NCI-H774 (cell line): ENCODE measurements at places on chromosomes 2 and 18.

DNA sequence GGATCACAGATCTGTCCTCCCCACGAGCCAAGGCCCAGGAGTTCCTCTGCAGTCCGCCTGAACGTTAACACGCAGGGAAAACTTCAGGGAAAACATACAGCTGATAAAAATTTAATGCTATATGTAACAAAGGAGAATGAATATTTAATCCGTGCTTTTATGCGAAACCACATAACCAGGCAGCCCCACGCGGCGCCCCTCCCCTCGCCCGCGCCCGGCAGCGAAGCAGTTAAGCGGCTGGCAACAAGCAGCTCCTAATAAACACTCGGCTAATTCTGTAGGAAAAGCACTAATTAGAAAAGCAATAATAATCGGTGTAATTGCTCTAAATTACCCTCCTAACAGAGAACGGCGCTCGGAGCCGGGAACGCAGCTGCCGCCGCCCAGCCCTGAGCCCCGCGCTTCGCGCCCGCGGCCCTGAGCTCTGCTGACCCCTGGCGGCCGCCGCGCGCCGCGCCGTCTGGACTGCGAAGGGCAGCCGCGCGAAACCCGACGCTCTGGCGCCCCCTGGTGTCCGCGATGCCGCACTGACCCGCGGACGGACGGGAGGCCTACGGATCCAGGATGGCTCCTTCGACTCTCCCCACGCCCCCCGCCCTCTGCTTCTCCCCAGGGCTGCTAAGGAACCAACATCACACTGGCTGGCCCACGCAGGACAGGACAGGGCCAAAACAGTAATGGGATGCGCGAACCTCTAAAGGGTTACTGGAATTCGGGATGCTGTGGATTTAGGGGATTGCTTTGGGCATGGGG is 181.4 kb downstream of the SMAD2 start:
- peak; percentile 42 for DNase-seq

GRCh38 chr2:20159411-20160070 is 65.4 kb downstream of the SDC1 start:
- no peak for DNase-seq

- DNase-seq: no peak
These were observed 244.5 kb downstream of the TCF4 start for GRCh38 chr18:55343396-55344073.

- no peak for DNase-seq
These were observed 7.7 kb upstream of the YWHAQ start for GRCh38 chr2:9638532-9638931.

DNA sequence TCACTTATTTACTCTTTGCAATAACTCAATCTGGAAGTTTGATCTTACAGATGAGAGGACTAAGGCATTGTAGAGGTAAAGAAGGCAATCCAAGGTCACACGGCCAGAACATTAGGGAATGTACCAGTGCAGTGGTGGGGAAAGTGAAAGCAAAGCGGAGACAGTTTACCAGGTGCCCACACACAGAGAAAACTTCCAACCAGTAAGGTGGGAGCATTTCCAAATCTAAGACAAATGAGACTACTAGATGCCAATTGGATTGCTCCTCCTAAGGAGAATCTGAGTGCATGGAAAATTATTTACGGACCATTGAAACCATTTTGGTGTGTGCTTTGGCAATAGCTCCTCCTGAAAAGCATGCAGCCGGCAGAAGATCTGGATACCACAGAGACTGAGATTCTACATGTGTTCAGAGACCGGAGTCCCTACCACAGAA is 34.9 kb downstream of the SLC20A1 start:
- DNase-seq: no peak

GRCh38 chr18:43484710-43485109 is 207.4 kb upstream of the SYT4 start:
- no peak for DNase-seq

DNA sequence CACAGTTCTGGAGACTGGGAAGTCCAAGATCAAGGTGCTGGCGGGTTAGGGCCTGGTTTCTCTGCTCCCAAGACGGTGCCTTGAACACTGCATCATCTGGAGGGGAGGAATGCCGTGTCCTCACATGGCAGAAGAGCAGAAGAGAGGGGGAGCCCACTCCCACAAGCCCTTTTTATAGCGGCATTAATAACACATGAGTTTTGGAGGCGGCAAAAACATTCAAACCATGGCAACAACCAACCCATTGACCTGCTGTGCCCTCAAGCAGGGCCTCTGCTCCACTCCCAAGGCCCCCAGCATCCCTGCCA is 62.0 kb downstream of the SMAD7 start:
- no peak for DNase-seq

- no peak for DNase-seq
These were observed 12.3 kb downstream of the NCKAP1 start for GRCh38 chr2:183025993-183026392.

- no peak for DNase-seq
These were observed 219.4 kb upstream of the SIX3 start for GRCh38 chr2:44722026-44722625.

- DNase-seq: no peak
These were observed 33.0 kb downstream of the PPM1B start for GRCh38 chr2:44201648-44202165.

GRCh38 chr2:208350610-208351009 is 56.0 kb upstream of the PTH2R start:
- DNase-seq: no peak

DNA sequence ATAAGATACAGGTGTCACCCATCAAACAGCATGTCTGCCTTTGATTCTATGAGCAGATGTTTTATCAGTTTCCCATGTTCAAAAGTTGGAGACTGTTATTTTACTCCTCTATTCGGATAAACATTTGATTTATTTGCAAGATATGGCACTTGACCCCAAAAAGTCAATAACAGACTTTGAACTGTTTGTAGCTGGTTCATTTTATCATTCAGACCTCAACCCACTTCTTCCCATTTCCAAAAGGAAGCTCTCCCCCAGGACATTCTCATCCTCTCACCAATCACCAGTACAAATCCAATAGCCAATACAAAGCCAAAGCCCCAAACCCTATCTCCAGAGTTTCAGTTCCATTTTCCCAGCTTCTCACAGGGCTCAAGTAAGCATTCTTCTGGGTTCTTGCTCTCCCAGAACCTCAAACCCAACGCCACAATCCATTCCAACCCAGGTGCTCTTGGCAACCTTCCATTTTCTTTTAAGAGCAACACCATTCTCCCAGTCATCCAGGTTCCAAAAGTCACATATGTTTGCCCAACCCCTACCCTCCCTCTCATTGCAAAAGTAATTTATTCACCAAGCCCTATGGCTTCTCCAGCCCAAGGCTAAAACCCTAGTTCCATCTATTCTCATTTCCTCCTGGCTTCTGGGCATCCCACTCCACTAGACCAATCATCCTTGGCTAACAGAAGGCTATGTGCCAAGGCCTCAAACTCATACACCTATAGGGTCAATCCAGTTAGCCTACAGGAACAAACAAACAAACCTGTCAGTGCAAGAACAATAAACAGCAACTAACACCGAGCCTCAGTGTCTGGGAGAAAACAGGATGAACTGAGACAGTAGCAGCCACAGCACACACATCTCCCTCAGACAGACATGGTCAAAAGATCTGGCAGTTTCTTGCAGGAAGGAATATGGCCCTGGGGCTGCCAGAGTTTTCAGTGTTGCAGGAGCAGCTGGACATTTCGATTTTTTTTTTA is 9.2 kb downstream of the ACVR1 start:
- no peak for DNase-seq

DNA sequence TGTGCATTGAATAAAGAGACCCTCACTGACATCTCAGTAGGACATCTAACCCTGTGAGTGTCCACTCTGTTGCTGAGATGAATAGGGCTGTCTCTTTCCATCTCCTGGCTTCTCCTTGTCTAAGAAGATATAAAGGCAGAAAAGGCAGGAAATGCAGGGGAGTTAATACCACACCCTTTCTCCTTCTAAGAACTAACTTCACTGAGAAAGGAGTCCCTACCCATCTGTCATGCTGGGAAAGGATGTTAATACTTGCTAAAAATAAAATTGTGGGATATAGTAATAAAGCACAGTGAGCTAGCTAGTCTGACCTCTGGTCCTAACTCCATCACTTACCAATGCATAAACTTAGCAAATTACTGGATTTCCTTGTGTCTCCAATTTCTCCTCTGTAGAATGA is 213.9 kb upstream of the FIGN start:
- DNase-seq: no peak

GRCh38 chr2:37686792-37687526 is 15.5 kb upstream of the CDC42EP3 start:
- no peak for DNase-seq

DNA sequence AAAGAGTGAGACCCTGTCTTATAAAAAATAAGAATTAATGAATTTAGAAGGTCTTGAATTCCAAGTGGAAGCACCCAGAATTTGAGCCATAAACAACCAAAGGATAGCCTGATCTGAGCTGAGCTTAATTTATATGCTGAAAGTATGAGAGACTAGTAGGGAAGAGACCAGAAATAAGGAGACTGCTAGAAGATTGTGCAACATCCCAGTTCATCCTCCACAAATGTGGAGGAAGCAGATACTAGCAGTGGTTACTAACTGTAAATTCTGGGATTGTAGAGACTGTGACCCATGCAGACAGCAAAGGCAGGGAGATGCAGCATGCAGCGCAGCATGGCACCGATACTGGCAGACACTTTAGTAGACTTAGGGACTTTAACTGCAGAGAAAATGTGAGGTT is 1.5 kb upstream of the SULT1C2 start:
- no peak for DNase-seq

GRCh38 chr2:241158546-241158900 is 8.3 kb downstream of the PPP1R7 start:
- DNase-seq: no peak

DNA sequence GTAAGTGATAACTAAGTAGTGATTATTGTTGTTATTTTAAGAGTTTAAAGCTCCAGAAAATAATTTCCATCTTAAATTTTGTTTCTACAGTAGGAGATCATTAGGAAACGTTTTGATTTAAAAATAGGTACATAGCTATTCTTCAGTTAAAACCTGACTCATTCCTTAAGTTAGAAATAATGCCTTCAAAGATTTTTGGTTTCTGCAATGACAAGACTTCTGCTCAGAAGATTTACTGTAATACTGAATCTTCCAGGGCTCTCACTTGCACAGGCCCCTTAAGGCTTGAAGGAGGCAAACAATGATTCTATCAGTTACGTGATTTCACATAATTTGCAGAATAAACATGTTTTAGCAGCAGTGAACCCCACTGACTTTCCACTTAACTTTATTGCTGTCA is 333.7 kb downstream of the RAD51AP2 start:
- no peak for DNase-seq

DNA sequence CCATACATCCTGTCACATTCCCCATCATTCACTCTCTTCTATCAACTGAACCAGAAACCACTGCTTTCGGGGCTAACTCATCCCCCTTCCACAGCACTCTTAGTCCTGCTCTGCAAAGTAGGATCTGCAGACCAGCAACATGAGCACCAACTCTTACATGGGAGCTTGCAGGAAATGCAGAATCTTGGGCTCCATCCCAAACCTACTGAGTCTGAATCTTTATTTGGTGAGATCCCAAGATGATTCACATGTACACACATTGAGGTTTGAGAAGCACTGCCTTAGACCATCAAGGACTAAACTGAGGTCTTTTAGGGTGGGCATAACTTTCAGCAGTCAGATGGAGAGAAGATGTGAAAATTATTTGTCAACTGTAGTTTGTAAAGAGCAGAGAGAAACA is 235.6 kb upstream of the EPHA4 start:
- DNase-seq: no peak

- DNase-seq: no peak
These were observed 67.3 kb downstream of the NDUFA10 start for GRCh38 chr2:239957681-239958472.

DNA sequence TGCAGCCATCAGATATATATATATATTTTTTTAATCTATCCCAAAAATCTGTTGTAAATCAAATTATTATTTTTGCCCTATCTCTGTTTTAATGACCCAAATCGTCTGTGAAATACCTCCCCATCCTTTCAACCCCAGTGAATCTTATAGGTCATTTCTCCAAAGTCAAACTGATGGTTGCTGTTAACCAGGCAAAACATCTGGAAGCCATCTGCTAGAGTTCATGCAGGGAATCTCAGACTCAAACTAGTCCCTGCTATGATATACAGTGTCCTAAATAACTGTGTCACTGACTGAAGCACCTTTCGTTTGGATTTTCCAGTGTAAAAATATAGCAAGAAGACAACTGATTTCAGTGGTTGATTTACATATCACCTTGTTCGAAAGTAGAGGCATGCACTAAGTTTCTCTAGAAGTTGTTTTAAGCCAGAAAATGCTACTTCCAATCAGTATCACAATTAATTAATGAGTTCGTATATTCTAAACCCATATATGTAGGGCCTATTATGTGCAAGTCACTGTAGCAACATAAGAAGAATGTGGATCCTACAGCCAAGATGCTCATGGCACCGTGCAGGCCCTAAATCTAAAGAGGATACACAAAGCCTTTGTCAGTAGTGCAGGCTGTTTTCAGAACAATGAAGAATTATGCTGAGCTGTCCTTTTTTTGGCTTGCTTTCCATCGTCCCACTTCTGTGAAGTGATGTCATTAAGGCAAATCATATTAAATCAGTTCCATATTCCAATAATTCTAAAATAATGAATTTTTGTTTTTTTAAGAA is 566.0 kb downstream of the STK39 start:
- DNase-seq: no peak

DNA sequence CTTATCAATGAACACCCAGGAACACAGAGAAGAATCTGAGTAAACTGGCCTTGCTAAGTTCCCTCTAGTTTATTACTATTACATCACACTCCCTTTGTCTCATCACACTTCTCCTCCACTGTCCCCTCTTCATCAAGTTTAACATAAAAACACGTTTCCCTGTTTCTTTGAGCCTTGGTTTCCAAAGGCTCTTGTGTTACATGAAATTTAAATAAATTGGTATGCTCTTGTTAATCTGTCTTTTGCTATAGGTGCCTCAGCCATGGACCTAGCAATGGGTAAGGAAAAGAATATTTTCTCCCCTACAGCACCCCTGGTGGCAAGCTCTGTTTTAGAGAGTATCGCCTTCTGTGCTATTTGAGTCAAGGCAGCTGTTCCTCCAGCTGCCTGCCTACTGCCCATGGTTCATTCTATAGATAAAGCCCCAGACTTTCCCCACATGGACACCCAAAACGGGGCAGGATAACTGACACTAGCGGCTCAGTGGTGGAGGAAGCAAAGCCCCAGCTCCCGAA is 31.8 kb downstream of the TGIF1 start:
- no peak for DNase-seq

DNA sequence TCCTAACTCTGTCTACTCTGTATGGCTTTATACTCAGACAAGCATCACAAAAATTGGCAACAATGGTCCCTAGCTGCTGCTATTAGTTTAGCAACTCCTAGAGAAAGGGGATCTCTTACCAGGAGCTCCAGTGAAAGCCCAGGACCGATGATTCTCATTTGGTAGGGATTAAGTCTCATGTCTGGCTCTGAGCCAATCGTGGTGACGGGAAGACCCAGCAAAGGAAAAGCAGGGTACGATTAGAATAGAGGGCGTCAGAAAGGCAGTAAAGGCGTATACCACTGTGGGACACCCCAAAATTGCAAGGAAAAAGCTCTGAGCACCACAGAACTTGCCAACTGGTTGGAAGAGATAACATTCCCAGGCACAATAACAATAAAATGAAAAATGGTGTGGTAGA is 129.5 kb downstream of the MTCL1 start:
- no peak for DNase-seq
